ENCODE measurements at places on chromosomes 16 and 17.

DNA sequence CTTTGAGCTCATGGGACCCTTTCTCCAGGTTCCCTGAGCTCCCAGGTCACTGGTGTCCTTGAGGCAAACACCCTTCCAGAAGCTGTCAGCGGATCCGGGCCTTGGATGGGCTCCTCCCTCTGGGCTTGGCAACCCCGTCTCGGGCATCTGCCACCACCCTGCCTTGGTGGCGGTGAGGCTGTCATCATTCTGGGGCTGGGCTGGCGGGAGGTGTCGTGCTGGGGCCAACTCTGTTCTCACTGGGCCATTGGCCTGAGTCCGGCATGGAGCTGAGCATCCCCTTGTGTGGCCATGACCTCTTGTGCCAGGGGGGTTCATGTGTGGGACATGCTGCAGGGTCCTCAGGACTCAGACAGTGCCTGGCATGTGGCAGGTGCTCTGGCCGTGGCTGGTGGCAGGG, 197.6 kb downstream of the LAT start:
- no peak for DNase-seq

DNA sequence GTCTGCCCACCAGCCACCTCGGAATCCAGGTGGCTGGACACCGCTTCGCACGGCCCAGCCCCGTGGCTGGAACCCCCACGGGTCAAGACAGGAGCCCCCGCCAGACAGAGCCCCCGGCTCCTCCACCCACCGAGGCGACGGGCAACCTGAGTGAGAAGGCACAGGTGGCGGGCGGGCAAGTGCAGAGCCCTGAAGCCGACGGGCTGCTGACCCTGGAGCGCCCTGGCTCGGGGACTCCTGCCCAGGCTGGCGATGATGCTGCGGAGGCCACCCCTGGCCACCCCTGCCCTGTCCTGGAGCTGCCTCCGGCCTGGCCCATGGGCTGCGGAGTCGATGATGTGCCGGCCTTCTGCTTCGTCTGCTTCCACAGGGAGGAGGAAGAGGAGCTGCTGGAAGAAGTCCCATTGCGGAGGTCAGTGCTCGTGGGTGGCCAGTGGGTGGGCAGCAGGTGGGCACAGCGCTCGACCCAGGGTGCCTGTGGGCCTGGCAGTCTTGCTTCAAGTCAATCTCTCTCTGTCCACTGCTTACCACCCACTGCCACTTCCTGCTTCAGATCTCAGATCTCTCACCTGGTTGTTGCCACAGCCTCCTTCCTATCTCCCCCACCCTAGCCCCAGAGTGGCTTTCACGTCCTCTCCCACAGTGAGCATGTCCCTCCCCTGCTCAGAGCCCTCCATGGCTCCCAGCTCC, 33.1 kb upstream of the SBK1 start:
- no peak for DNase-seq

DNA sequence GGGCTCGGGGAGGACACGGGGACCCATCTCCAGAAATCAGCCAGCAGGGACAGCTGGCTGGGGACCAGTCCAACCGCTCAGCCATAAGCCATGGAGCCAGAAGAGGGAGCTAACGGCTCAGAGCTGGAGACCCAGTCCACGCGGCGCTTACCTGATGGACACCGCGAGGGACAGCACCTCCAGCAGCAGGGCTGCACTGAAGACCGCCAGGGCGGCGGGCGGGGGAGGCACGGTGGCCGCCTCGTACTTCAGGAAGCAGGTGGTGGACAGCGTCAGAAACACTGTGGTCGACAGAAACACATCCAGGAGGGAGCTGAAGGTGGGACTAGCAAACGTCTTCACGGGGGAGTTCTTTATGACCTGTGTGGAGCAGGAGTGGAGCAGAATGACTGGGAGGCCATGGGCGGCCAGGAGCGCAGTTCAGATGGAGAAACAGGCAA, 102.6 kb upstream of the CREBBP start:
- peak; percentile 33 for DNase-seq

- no peak for DNase-seq
These were observed 238.2 kb downstream of the KCNJ2 start for GRCh38 chr17:70407506-70407905.

DNA sequence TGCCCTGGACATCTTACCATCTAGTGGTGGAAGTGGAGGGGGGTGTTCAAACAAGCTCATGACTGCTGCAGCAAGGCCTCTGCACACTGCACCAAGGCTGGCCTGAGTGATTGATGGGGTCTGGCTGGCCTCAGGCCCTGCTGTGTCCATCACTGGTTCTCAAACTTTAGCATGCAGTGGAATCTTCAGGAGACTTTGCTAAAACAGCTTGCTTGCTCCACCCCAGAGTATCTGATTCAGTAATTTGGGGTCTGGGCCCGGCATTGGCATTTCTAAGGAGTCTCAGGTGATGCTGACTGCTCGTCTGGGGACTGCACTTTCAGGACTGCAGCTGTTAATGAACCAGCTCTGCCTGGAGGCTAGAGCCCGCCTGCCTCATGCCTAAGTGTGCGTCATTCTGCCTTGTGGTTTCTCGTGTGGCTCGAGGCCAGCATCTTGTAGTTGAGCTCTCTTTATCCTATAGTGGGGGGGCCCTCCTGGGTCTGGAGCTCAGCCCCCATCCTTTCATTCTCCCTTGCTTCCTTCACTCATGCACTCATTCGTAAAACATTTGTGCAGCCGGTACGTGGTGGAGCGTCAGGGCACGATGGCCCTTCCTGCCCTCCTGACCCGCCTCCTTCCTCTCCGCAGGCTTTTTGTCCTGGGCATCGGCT, 4.1 kb downstream of the MGAT5B start:
- peak; percentile 13 for DNase-seq

DNA sequence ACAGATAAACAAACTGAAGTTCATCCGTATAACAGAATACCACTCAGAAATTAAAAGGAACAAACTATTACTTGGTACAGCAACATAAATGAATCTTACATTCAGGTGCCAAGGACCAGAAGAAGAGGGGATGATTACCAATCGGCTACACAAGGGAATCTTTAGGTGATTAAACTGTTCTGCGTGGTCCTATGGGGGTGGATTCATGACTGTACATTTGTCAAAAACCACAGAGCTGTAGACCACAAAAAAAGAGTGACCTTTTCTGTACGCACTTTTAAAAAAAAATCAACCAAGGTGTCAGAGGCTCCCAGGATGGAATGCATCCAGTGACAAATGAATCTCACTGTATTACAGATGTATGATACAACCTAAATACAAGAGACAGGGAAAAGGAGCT, 110.8 kb downstream of the CDYL2 start:
- no peak for DNase-seq

DNA sequence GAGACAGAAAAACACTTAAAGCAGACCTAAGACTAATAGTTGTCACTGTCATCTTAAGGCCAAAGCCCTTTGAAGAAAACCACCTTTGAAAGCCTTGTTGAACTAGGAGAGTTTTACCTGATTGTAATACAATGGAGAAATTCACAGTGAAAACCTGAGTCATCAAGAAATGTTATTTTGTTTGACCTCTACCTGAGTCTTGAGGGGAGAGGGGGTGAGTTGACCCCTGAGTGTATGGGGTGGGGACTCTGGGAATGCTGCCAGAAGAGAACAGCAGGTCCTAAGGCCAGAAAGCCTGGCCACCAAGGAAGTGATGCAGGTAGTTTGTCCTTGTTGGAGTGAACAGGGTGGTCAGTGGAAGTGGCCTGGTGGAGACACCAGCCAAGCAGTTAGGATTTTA, 204.3 kb downstream of the SPECC1 start:
- no peak for DNase-seq

DNA sequence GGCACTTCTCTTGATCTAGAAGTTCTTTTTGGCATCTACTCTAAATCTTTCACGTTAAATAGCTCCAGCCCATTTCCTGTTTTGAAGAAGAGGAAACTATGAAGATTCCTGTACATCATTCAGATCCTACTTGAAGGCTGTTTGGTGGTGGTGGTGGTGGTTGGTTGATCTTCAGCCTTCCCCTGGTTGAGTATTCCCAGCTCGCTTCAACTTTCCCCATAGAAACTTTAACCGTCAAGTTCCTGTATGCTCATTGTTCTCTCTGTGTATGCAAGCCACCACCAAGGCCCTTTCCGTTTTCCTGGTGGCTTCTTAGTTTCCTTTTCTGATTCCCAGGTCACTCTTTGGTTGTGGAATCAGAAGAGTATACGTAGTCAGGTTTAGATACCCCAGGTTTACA, 3.3 kb downstream of the LRRC46 start:
- no peak for DNase-seq

GRCh38 chr16:35339337-35339736, 1879.9 kb downstream of the TP53TG3F start:
- DNase-seq = no peak

DNA sequence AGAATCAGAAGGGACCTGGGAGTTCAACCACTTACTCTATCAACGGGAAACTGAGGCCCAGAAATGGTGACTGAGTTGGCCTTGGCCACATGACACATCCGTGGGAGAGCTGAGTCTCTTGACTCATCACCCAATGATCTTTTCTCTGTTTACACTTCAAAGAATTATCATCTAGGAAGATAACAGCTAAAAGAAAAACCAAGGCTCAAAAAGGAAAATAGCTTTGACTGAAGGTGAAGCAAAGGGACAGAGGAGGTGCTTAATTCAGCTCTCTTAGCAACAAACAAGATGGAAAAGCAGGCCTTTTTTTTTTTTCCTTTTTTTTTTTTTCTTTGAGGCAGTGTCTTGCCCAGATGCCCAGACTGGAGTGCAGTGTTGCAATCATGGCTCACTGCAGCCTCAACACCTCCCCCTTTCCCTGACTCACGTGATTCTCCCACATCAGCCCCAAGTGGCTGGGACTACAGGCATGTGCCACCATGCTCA, 16.7 kb downstream of the ERCC4 start:
- DNase-seq = no peak

DNA sequence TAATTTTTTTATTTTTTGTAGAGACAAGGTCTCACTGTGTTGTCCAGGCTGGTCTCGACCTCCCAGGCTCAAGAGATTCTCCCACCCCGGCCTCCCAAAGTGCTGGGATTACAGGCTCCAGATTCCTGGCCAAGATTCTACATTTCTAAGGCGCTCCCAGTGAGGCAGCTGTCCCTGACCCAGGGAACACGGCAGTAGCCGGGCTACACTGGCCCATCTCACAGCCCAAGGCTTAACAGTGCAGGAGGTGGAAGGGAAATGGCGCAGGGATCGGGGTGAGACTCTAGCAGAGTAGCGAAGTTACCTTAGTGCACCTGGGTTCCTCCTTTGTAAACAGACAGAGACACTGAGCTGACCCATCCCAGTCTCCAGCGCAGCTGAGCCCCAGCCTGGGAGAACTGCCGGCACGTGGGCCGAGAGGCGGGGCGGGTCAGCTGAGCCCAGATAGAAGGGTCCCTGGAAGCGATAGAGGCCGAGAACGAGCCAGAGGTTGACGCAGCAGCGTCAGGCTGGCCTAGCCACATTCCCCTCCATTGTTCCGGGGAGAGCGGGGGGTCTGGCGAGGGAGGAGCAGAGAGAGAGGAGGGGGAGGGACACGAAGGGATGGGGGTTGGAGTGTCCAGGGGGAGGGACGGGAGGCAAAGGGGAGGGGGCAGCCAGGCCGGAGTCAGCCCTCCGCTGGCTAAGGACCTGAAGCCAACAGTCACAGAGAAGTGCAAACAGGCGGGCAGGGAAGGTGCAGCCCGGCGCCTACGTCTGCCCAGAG, 2.5 kb downstream of the CARHSP1 start:
- DNase-seq = no peak

GRCh38 chr16:10683170-10683569, 11.6 kb downstream of the TEKT5 start:
- no peak for DNase-seq
